ENCODE measurements at places on chromosomes 5 and 9.

- DNase-seq, result no peak
These were observed 214.8 kb downstream of the NR3C1 start for GRCh38 chr5:143188692-143189091.

DNA sequence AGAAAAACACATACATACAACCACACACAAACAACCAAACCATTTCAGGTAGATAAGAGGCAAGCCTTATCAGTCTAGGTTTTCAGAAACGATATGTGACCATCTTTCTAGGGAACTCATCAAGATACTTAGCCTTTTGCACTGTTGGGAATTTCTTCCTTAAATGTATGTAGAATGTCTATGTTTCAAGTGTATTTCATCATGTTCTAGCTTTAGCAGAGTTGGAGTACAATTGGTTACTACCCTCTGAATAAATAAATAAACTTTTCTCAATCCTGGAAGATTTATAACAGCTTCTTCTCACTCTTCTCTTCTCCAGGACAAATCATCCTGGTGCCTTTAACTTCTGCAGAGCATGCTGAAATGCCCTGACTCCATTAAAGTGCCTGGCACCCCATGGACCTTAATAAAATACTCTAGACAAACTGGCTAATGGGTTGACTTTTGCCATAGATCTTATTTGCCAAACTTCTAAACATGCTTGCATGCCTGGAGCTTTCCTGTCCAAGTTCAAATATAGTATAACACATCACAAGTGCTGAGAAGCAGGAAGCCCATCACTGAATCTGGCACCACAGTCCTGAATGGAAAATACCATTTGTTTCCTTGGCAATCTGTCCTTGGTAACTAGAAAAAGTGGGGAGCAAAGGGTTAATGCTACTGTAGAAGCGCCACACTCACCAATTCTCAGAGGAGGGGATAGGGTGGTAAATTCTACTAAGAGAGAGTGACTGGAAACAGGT is 33.1 kb upstream of the ZNF462 start:
- no peak for DNase-seq

GRCh38 chr5:17436761-17437221 is 61.2 kb upstream of the TAF11L2 start:
- peak; percentile 30 for DNase-seq

- no peak for DNase-seq
These were observed 459.7 kb downstream of the EBF1 start for GRCh38 chr5:158639881-158640592.

DNA sequence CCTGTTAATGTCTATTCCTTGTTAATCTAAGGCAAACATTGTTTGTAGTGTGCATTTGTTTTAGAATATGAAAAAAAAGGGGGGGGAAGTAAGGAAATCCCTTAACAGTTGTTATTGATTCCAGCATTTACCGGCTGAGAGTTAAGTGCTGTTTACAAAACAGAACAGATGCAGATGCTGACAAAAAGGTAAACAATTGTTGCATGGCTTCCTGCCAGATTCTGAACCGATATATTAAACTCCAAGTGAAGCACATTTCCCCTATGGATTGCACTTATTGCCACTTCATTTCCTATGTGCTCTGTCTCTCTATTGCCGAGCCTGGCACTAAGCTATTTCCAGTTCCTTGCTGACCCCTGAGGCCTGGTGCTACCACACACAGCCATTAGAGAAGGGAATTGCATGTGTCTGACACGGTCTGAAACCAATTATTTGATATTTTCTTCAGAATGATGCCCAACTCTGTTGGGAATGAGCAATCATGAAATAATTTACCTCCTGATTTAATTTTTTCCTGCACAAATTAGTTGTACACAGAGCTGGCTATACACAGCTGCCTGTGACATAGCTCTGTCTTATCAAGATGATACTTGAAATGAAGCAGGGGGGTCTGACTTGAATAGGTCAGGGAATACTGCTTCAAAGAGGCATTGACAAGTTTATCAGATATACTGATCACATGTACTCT is 109.8 kb downstream of the KIAA0825 start:
- no peak for DNase-seq

- DNase-seq, result no peak
These were observed 26.9 kb downstream of the SPEF2 start for GRCh38 chr5:35644543-35644942.

- DNase-seq, result no peak
These were observed 636.7 kb downstream of the NR2F1-AS1 start for GRCh38 chr5:92944337-92944736.

GRCh38 chr9:126166291-126166690 is 160.3 kb upstream of the MVB12B start:
- DNase-seq, result no peak

- DNase-seq, result no peak
These were observed 49.4 kb downstream of the POU5F2 start for GRCh38 chr5:93691997-93692396.

DNA sequence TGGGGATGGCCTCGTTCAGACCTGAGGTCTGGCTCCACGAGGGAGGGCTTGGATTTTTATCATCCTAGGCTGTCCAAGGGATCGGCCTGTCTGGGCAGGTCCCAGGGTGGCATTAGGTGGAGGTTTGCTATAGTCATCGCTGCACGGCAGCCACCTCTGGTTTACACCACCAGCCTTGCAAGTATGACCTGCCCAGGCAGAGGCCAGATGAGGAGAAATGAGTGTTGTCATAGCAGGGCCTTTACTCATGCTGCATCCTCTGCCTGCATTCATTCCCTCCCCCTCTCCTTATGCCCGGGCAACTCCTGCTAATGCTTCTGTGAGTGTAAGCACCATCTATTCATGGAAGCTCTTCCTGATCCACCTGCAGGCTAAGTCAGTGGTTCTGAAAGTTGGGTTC is 15.3 kb upstream of the NDST1 start:
- DNase-seq, result no peak

DNA sequence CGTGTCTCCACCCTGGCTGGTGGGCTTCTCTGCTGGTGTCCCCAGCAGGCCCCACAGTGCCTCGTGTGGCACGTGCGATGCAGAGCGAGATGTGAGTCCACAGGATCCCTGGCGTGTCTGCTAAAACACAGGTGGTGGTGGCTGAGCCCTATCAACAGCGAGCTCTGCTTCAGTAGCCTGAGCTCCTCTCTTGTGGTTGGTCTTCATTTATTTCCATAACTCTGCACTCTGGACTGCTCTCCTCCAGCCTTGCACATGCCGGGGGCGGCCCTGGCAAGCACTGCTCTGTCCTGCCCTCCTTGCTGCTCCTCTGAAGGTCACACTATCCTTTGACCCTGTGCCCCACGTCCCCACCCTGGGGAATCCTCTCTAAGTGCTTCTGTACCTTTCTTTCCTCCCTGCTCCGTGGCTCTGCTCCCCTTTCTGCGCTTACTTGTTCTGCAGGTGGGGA is 59.2 kb downstream of the NSUN2 start:
- DNase-seq, result no peak

DNA sequence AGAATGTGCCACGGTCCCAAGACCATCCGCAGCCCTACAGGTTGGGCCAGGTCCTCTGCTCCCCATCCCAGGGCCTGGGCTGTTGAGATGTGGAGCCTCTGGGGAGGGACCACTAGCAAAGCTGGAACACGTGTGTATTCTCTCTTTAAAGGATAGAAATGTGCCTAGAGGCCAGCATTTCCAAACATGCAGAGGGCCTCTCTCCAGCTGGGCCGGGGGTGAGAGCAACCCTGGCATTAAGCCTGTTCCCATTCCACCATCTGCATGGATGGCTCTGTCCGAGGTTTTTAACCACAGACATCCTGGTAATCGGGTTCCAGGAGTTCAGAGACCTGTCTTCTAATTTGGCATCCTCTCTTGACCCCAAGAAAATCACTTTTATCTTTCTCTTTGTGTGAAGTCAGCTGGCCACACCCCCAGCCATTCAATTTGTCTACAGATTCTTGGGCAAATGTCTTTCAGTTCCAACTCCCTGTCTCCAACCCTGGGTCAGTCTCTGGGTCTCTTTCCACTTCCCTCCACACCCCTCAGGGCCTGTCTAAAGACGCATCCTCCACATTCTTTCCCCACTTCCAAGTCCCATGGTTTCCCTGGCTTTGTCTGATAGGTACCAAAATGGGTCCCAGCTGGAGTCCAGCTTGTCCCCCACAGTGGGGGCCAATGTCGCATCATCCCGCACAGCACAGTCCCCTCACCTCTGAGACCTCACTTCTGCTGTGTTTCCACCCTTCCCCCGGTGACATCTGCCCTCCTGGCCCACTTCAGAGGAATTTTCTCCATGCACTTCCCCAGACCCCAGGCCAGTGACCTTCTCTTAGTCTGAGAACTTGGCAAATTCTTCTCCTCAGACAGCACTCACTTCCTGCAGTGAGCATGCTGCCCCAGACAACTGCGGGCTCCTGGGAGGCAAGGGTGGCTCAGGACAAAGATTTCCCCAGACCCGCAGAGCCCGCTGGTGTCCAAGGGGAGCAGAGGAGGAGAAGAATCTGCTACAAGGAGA is 56.8 kb downstream of the PTPDC1 start:
- no peak for DNase-seq

GRCh38 chr9:125854553-125855275 is 107.5 kb downstream of the PBX3 start:
- DNase-seq, result no peak

GRCh38 chr9:70816316-70816715 is 305.1 kb downstream of the TRPM3 start:
- no peak for DNase-seq

DNA sequence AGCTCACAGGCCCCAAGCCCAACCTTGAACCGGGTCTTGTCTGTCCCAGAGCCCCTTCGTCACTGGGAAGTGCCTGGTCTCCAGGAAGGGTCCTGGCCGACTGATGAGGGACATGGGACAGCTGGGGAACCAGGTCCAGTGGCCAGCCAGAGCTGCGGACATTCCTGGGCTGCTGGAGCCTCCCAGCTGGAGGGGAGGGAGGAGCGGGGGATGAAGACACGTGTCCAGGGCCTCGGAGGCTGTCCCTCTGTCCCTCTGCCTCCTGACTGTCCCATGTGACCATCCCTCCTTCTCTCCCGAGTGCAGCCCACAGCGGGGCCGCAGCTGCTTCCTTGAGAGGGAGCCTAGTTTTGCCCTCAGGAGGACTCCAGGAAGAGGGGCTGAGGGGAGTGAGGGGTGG is 41.7 kb upstream of the UBAC1 start:
- no peak for DNase-seq

- DNase-seq, result no peak
These were observed 83.5 kb upstream of the RUSC2 start for GRCh38 chr9:35406183-35406959.

DNA sequence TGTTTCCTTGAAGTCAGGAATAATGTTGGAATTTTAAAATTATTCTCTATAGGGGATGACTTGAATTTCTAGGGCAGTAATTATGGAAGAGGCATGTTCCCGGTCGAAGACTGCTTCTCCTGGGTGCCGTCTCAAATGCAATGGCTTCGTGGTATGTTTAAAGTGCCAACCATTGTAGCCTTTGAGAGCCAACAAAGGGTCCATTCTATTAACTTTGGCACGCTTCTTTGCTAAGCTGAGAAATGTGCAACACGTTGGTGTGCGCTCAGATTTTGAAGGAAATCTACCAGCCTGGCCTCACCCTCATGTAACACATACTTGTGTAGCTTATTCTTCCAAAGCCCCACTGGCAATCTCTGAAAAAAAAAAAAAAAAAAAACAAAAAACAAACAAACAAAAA is 221.2 kb upstream of the ANKH start:
- DNase-seq, result no peak

DNA sequence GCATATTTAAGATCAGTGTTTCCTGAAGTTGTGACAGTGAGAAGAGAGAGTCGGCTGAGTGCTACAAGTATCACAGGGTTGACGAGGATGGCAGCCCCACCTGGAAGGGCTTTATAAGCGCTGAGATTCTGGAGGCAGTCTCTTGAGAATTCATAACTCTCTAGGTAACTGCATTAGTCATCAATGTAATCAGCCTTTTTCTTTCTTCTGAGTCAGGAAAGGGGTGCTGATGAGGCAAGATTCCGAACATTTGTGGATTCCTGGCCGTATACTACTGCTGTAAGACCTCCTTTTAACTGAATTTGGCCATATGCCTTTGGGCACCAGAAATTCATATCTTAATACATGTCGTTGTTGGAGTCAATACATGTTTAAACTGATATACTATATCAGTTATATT is 6.6 kb upstream of the RNF20 start:
- DNase-seq, result no peak

DNA sequence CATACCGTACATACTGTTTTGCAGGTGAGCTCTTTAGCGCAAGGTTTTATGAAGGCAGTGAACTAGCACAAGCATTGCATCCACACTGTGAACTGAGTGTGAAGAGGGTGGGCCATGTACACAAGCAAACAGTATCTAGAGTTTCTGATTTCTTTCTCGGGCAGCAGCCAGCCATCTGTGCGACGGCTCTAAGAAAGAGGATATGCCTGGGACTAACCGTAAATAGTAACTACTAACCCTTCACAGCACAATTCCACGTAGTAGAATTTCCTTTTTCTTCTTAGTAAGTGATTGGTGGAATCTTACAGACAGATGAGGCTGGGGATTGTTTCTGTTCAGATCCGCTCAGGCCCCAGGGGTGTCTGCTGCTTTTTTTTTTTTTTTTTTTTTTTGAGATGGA is 89.0 kb downstream of the DRD1 start:
- no peak for DNase-seq

DNA sequence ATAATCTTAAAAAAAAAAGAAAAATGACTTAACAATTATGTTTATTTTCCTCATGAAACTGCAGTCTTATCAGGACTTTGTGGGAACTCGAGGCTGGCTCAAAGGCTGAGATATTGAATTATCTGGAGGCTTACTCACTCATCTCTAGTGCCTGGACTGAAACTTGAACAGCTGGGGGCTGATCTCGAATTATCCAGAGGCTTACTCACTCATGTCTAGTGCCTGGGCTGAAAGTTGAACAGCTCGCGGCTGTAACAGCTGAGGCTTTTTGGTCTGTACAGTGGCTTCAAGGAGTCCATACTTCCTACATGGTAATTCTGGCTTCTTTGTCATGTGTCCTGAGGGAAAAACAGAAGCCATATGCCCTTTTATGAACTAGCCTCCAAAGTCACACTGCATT is 371.9 kb downstream of the CETN3 start:
- no peak for DNase-seq

DNA sequence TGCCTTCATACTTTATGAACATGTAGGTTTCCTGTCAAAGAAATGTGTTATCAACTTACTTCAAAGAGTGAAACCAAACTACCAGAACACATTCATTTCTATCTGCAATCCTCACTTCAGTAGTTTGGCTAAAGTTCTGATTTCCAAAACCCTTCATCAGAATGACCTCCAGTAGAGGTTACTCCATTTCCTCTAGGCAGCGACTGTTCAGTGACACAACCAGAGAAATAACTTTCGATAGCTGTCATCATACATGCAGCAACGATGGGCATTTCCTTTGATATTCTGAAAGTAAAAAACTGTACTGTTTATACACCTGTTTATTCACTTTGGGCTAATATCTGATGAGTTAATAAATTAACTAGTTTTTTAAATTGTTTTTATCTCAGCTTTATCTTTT is 532.5 kb upstream of the IZUMO3 start:
- DNase-seq, result no peak

DNA sequence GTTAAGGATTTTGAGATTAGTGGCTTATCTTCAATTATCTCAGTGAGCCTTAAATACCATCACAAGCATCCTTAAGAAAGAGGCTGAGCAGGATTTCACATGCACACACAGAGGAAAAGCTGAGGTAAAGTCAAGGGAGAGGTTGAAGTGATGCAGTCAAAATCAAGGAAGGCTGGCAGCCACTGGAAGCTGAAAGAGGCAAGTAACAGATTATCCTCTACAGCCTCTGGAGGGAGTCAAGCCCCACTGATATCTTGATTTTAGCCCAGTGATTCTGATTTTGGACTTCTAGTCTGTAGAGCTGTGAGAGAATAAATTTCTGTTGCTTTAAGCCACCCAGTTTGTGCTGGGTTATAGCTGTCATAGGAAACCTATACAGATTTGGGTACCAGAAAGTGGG is 80.1 kb downstream of the ANKRD31 start:
- no peak for DNase-seq

GRCh38 chr5:135533334-135533733 is 2.4 kb downstream of the NEUROG1 start:
- no peak for DNase-seq
